ENCODE measurements at places on chromosomes 3 and 15.

DNA sequence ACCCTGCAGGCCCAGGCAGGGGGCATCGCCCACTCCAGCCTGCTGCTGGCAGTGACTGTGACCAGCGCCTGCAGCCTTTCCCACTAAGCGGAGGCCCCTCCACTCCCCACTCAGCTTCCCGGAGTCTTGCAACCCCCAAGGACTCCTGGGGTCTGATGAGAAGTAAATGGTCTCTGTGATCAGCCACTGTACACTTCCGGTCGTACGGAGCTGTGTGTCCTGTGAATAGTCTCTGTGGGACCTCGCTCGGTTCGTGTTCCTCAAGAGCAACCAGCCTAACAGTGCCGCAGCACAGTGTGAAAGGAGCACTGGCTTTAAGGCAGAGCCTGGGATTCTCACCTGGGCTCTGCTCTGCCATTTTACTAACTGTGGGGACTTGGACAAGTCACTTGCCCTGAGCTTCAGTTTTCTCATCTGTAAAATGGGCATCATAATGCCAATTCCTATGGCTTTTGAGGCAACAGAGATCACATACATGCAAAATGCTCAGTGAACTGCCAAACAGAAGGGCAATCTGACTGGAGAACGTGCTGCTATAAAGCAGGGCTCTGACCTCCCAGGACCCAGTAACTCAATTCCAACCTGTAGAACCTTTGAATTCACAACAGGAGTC is 26.7 kb downstream of the TMEM43 start:
- no peak for DNase-seq

DNA sequence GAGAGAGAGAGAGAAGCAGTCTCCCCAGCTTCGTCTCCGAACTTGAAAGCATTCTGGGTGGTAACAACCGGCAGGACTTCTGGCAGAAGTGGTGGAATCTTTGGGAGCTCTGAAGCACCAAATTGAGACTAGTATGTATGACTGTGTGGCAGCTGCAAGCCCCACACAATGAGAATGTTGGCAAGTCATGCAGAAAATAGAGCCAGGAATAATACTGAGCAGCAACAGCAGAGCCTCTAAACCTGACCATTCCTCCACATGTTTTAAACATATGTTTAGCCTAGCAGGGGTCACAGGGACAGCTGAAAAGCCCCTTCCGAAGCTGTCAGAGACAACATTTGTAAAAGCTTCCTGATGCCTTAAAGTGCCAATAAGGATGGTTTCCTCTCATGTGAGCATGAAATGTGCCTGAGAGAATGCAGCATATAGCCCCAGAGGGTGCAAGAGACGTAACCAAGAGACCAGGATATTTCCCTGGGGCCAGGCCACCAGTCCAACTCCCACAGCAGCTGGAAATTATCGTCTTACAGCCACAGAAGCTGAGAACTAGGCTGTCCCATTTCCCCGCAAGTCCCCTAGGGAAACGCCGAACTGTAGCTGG is 178.6 kb upstream of the CCDC54 start:
- DNase-seq = no peak

DNA sequence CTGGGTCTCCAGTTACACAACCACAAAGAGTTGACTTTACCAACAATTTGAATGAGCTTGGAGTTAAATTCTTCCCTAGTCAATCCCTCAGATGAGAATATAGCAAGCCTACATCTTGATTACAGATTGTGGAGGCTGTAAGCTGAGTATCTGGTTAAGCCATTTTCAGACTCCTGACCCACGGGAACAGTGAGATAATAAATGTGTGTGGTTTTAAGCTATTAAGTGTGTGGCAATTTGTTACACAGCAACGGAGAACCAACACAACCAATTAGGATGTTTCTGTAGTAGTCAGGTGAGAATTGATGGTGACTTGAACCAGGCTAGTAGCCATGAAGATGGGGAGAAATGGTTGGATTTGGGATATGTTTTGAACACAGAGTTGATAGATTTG is 37.7 kb upstream of the SLC4A7 start:
- no peak for DNase-seq

- no peak for DNase-seq
Observed at GRCh38 chr3:111314898-111315297, 227.1 kb upstream of the CD96 start.
